Activated T-cell treated with anti-CD3 and anti-CD28 coated beads for 24 hours (primary cell): ENCODE measurements at places on chromosomes 16 and 17.

DNA sequence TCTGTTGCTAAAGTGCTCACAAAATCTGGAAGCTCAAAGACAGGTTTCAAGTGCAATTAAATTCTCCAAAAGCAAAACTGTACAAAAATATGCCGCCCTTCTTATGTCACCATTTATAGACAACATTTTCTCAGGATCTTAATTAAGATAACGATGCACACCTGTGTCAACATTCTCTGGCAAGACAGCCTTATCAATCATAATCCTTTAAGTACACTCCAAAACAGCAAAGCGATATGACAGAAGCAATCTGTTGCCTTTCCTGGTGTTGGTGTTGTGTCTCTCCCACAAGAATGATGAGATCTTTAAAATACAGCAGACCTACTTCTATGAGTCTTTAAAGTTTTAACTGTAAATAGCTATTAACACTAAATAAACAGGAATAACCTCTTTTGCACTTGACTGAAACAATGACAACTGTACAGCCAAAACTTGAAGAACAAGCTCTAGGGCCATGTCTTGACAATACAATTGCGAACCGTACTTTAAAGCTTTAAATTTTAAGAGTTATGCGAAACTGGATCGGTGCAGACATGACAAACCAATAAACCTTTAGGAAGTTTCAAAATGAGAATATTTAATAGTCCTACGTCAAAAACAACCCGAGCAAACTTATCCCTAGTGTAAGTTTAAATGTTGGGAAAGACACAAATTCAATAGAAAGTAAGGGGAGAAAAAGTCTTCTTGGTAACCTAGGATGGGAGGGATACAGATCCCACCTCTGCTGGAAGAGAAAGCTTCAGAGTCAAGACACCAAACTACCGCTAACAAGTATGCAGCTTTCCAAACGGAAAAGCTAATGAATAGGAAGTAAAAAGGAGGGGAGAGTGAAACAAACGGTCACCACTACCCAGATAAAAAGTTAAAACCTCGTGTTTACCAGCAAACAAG lies 3.3 kb upstream of the IRX5 start:
- no peak for DNase-seq

- no peak for DNase-seq
Measured at GRCh38 chr16:19105891-19106624, 7.7 kb upstream of the ITPRIPL2 start.

GRCh38 chr17:67707442-67707841 lies 10.3 kb upstream of the NOL11 start:
- no peak for DNase-seq

GRCh38 chr16:4290236-4290830 lies 17.5 kb upstream of the TFAP4 start:
- no peak for DNase-seq

DNA sequence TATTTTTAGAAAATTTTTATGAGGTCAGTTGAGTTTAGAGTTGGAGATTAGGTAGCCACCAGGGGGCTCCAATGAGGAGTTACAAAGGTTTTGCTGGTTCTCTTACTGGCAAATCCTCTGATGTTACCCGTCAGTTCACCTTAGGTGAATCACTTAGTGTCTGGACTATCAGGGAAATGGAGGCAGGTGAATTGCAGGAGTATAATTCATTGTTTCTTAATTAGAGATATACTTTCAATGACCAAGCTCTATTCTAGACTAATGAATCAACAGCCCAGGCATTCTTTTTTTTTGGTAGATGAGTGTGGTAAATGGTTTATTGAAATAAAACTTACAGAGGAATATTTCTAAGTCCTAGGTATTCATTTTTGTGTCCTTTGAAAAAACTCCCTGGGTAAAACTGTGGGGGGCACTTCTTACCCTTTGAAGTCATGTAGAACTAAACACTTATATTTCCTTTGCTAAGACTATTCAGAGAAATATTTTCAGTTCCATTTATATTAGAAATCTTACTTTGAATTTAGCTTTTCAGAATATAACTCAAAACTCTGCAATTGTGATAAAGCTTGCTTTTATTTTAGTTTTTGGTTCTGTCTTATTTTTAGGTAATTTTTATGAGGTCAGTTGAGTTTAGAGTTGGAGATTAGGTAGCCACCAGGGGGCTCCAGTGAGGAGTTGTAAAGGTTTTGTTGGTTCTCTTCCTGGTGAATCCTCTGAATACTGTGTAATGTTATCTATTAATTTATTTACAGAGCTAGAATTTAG lies 17.7 kb downstream of the PSMD11 start:
- DNase-seq: peak; percentile 54

GRCh38 chr16:29747947-29748759 lies 2.4 kb upstream of the C16orf54 start:
- no peak for DNase-seq

DNA sequence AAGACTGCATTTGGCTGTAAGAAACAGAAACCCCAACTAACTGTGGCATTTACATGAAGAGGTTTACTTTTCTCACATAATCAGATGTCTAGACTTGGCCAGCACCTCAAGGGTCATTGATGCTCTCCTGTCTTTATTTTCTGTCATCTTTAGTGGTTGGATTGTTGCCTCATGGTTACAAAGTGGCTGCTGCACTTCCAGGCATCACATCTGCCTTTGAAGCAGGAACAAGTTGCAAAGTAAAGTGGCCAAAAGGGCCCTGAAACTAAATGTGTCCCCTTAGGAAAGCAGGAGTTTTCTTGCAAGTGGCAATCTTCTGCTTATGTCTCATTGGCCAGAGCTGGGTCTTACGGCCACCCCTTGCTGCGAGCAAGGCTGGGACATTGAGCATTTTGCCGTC lies 26.5 kb upstream of the STH start:
- no peak for DNase-seq

GRCh38 chr16:55444754-55445485 lies 34.1 kb upstream of the MMP2 start:
- no peak for DNase-seq

- peak; percentile 96 for DNase-seq
Measured at GRCh38 chr17:7239091-7240027, at the start of gene PHF23. TSS of gene PHF23 (minus strand) at chr17:7239457. CDS start at chr17:7239279, 178 bp downstream.

- DNase-seq: no peak
Measured at GRCh38 chr17:55117164-55117563, 147.6 kb upstream of the HLF start.

GRCh38 chr17:36726199-36726598 lies 124.8 kb downstream of the MRM1 start:
- DNase-seq: no peak

DNA sequence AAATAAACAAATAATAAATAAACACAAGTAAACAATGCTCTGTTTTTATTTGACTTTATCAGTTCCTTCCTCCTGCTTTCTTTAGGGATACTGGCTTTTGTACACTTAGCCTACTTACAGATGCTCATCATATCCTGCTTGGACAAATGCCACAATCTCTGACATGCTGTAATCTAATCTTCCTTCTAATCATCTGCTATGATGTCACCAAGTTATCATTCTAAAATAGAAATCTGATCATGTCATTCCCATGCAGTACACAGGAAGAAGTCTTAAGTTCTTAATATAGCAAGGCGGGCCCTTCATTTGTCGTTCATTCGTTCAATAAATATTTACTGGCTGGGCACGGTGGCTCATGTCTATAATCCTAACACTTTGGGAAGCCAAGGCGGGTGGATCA lies 9.1 kb upstream of the UBB start:
- DNase-seq: no peak

DNA sequence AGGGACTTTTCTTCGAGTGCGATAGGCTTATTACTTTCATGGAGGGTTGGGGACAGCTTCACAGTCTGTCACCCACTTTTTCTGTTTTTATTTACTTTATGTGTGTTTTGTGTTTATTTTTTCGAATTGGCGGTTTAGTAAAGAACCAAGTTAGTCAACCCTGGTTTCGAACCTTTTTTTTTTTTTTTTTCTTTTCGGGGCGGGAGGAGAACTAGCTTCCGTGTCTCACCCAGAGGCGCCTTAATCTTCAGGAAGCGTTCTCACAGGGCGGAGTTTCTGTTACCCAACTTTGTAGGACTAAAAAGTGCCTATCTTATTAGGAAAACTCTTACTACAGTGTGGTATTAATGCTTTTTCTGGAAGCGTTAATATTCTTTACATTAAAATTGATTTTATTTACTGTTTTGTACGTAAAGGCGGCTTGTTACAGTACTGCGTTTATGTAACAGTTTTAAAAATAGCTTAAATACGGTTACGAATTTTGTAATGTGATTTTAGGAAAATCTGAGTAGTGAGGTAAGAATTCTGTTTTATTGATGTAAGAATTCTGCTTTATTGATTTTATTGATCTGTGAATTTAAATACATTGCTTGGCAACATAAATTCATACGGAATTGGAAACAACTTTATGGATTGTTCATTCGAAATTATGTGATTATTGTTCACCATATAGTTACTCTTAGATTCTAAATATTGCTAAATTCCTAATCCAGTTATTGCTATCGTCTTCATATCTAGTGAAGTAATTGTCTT lies 885 bp downstream of the ZNF207 start:
- peak; percentile 27 for DNase-seq

GRCh38 chr16:27202923-27203506 lies 311 bp upstream of the KDM8 start:
- no peak for DNase-seq

DNA sequence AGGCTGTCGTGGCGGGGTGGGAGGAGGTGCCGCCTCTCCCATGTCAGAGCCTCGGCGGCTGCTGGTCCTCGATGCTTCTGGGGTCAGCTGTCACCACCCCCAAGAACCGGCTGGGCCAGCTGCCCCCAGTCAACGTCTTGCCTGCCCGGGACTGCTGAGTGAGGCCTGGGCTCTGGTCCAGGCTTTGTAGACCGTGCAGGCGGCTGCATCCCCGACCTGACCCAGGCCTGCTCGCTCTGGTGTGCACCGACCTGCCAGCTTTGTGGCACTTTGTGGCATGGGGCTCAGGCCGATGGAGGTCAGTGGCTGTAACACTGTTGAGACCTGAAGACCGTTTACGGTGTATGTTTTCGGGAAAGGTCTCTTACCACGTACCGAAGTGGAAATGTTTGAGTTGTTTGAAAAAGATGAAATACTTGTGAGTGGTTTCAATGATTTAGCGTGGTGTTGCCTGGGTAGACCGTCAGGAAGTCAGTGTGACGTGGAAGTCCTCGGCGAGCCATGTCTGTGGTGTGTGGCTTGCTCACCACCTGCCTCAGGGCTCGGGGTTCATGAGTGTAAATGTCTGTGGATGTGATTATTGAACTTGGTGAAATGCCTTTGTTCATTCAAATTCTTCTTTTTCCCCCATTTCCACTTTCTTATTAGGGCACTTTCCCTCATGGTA lies 53.2 kb upstream of the ZNF750 start:
- peak; percentile 30 for DNase-seq

DNA sequence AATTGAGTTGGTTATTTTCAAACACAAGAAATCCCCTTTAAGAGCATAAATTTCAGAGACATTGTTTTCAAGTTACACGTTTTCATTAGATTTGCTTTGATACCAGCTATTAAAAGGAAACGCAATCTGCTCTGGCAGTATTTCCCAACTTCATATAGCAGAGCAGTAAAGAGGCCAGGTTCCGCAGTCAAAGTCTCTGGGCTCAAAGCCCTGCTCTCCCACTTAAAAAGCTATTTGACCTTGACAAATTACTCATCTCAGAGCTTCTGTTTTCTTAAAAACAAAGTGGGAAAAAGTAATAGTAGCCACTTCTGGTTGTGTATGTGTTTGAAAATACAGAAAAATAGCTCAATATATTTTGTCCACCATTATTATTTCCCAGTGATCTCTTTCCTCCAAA lies 89.7 kb upstream of the CDYL2 start:
- no peak for DNase-seq

- DNase-seq: no peak
Measured at GRCh38 chr16:58530179-58530578, 14.9 kb downstream of the SETD6 start.

GRCh38 chr16:68296291-68296690 lies 14.5 kb downstream of the SLC7A6OS start:
- no peak for DNase-seq

GRCh38 chr16:28131181-28131580 lies 67.7 kb upstream of the GSG1L start:
- no peak for DNase-seq

GRCh38 chr16:55364811-55365210 lies 40.8 kb downstream of the IRX6 start:
- DNase-seq: no peak

- DNase-seq: no peak
Measured at GRCh38 chr17:48907713-48908046, 527 bp upstream of the UBE2Z start.

- DNase-seq: no peak
Measured at GRCh38 chr17:49993423-49994060, 1.5 kb downstream of the DLX3 start.

DNA sequence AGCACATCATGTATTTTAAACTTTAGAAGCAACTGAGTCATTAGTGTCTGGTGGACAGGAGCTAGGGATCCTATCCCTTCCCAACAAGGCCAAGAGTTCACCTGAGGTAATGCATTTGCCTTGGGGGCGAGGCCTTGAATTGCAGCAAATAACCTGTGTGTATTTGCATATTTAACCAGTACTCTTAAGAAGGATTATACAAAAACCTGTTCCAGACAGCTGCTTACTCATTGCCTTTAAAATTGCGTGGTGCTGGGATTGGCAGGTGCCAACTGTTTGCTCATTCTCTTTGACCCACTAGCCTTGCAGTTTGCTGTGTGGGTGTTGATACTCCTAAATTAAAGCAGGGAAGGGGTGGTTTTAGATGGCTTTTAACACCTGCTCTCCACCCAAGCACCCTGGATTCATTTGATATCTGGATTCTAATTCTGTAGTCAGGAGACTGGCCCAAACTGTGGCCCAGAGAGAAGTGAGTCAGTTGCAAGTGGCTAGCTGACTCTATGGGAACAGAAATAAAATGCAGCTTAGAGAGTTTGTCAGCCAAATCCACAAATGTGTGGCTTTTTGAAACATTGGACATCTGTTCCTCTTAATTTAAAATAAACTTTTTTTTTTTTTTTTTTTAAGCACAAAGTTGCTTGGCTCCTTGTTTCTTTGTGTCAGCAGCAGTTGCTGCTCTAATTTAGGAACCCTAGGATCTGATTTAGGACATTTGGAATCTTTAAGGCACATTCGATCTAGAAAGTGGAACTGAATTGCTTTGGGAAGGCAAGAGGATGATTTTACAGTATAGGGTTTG lies 46.9 kb downstream of the TUBD1 start:
- no peak for DNase-seq

DNA sequence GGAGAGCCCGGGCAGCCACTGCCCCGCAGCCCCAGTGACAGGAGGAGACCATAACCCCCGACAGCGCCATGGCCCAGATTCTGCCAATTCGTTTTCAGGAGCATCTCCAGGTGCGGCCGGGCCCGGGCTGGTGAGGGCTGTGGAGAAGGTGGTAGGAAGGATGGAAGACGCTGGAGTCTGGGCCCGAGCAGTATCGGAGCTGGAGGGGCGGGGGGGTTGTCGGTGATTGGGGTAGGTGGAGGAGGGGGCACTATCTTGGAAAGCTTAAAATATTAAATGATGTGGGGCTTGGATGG lies 317 bp downstream of the CLTC start:
- no peak for DNase-seq

DNA sequence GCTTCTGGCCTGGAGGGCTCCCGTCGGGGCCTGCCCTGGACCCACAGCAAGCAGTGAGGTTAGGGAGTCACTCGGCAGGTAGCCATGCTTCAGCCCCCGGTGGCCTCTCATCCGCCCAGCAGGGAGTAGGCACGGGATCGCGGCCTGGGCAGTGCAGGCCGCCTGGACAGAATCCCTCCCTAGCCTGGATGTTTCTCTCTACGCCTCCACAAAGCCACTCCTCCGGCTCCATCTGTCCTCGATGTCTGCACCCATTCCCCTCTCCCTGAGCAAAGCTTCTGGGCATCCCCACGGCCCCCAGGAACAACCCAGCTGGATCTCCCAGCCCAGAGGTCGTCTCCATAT lies 145.2 kb downstream of the RBFOX3 start:
- no peak for DNase-seq
